ENCODE measurements at places on chromosomes 7 and 10.

GRCh38 chr7:84336766-84337165 is 142.2 kb upstream of the SEMA3A start:
- DNase-seq = no peak

DNA sequence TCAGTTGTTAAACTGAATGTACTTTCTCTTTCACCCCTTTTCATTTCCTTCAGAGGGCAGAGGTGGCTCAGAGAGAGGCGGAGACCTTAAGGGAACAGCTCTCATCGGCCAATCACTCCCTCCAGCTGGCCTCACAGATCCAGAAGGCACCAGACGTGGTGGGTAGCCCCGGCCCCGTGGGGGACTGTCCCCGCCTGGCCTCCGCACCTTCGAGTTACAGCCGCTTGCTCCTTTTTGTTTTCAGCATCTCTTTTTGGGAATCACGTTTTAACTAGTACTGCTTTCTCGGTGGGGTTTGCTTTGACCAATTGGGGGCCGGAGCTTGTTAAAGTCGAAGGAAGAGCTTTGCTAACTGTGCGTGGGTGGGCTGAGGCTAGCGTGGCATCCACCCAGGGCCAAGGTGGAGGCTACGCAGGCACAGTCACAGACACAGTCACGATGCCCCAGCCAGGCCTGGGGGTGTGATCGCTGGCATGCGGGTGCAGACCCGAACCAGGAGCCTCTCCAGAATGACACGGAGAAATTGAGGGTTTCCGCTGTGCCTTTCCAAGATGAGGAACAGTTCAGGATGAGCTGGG is 116.2 kb upstream of the SH2B2 start:
- no peak for DNase-seq

GRCh38 chr7:636396-636795 is 90.1 kb upstream of the DNAAF5 start:
- DNase-seq = peak; percentile 26

GRCh38 chr10:58358947-58359346 is 24.1 kb downstream of the UBE2D1 start:
- DNase-seq = no peak

DNA sequence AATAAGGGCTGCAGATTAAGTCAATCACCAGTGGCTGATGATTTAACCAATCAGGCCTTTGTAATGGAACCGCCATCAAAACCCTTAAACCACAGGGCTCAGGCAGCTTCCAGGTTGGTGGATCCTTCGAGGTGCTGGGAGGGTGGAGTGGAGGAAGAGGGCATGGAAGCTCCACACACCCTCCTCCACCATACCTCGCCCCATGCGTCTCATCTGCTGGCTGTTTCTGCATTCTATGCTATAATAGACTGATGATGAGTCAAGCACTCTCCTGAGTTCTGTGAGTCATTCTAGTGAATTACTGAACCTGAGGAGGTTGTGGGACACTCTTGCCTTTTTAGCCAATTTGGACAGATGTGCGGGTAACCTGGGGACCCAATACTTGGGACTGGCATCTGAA is 43.9 kb downstream of the CHST15 start:
- DNase-seq = no peak

DNA sequence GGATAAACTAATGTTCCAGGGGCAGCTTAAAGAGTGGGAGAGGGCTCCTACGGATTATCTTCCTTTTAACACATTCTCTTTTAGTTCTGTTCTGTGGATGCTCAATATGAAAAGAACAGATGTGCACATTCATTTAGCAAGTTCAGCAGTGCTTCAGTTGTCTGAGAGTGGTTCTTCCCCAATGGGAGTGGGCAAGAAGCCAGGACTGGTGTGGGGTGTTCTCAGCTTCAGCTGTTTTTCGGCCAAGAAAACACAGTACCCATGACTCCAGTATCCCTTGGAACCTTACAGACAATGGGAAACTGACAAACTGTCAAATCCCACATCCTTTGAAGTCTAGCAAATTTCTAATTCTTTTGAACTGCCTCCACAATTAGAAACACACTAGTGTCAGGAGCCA is 71.5 kb upstream of the LRRC17 start:
- no peak for DNase-seq

DNA sequence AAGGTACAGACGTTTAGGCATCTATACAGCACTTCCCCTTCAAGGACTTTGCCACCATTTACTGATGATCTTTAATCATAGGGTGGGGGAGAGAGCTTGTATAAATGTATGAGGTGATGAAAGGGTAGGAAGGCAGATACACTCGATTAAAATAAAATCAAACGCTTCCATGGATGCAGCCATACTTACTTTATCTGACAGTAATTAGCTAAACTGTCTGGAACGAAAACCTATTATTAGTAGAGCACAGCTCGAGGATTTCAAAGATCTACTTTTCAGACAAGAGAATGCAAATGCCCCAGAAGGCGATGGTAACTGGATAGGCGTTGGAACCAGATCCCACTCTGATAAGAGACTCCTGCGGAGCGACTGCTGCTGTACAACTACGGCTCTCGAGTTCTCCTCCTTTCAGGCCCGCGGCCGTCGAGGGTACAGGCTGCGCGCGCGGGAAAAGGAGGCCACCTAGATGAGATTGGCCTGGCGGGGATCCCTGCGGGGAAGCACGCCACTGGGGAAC is 3.1 kb upstream of the NKX2-3 start:
- no peak for DNase-seq

- no peak for DNase-seq
Measured at GRCh38 chr7:72080341-72080766, 331.8 kb downstream of the CALN1 start.

DNA sequence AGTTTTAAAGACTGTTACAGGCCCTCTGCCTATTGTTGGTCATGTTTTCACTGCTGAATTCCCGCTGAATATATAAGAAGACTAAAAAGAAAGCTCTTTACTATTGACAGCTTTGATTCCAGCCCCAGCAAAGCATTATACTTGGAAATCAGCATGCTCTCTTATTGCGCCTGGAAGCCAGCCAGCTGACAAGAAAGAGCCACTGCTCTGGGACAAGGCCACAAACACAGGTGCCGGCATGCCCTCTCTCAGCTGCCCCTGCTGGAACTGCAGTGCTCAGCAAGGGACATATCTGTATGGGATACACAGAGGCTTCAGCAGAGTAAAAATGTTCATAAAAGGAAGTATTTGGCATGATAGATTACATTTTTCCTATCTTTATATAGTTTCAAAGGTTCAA is 523.9 kb downstream of the ADRA2A start:
- no peak for DNase-seq

DNA sequence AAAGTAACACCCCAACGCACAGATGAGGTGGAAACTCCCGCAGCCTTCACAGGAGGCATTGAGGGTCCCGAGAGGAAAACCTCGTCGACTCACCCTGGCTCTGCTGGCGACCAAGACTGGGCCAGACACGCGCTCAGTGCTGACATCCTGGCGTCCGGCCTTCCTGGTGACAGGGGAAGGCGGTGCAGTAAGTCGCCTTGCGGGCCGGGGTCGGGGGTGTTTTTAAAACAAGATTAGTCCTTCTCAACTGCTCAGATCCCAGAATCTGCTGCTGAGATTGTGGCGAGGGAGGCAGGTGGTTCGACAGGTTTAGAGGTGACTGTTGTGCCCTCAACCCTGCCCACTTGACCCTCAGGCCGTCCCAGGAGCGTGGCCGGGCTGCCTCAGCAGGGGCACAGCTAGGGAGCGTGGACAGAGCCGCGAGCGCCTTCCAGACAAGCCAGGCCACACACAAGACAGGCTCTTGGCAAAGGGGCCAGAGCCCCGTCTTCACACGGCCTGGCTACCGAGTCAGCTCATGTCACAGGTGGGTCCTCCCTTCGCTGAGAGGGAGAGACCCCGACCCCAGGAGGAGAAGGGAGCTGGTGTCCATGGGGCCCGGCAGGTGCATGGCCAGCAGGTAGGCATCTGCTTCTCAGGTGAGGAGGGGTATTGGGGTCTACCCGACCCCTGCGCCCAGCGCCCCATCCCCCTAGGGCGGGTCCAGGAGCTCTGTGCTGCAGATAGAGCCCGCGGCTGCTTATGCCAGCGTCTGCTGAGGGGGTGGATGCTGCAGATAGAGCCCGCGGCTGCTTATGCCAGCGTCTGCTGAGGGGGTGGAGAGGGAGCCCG is 81.6 kb downstream of the DNAJB6 start:
- no peak for DNase-seq

DNA sequence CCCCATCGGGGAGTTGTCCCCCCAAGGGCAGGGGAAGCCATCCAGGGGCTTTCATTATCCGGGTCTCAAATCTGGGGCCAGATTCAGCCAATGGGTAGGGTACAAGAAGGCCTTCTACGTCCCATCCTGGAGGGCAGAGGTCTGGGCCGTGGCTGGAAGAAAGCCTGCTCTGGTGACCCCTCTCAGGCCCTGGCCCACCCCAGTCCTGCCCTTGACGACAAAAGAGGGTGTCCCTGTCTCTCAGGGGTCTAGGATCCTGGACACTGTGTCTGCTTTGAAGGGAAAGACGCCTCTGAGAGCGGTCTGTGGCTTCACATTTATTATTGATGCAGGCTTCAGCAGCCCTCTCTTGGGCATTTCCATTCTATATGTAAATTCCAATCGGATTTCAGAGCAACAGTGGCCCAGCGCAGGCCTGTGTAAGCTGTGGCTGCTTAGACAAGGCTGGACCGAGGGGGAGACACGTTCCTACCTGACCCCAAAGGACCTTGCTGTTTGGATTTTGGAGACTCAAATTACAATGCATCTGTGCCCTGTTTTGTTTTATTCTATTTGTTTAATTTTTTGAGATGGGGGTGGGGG is 83.2 kb upstream of the BAIAP2L1 start:
- no peak for DNase-seq

GRCh38 chr10:91556691-91557566 is 75.9 kb downstream of the PPP1R3C start:
- no peak for DNase-seq
